ENCODE measurements at places on chromosomes 7 and 10.

- DNase-seq: no peak
Observed at GRCh38 chr10:102262744-102263370, 17.5 kb downstream of the GBF1 start.

DNA sequence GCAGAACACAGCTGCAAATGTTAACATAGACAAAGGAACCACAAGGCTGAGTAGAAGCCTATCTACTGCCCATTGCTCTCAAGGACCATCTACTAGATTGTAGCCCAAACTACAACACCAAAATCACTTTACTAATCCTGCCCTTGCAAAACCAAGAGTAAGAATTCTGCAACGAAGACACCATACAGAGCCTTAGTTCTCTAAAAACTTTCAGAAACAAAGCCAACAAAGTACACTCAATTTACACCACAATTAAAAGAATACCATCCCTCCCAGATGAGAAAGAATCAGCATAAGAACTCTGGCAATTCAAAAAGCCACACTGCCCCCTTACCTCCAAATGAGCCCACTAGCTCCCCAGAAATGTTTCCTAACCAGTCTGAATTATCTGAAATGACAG lies 294.3 kb downstream of the CTNNA3 start:
- DNase-seq: no peak

GRCh38 chr10:116026315-116026714 lies 246.7 kb downstream of the GFRA1 start:
- no peak for DNase-seq

GRCh38 chr7:92925876-92926696 lies 89.7 kb upstream of the CDK6 start:
- no peak for DNase-seq

DNA sequence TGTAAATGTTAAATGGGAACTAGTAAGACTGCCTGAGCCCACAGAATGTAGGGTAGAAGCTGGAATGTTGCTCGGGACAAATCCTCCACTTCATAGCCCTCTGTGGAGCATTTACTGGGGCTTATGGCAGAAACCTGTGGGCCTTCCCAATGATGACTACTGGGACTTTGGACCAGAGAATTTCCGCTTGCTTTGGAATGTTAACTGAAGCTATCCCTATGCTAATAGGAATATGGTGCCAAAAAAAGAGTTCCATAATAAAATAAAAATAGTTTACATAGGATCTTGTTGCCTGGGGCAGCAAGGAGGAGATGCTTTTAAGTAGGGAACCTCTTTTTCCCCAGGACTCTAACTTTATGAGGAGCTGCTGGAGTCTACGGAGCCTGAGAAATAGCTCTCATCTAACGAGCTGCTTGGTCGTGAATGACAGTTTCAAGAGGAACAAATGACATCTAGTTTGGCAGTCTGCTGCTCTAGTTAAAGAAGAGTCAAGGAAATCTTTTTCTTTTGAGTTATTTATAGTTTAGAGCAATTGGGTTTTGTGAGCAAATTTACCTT lies 5.7 kb upstream of the DYNC2I1 start:
- no peak for DNase-seq

DNA sequence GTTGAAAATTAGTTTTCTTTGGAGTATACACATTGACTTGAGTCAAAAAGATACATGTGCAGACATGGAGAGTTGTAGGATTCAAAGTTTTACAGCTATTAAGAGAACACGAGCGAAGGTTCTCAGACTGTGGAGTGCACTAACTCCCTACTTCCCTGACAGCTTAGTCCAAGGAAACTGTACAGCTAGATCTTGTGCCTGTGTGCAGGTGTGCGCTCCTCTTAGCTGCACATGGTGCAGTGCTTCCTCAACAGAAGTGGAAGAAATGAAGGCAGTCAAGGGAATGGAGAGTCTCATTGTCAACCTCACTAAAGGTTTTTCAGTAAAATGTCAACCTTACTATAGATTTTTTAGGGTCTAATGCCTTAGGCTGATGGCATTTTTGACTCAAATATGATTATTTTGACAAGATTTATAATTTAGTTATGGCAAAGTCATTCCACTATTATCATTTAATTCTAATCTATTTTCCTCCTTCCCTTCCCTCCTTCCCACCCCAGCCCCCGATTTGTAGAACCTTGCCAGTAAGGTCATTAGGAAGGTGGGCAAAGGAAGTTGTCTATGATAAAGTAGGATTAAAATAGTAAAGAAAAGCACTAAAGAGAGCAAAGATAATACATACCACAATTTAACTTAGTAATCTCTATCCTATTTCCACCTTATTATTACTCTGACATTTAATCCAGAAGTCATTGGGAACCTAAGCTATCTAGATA lies 13.6 kb downstream of the PDK4 start:
- no peak for DNase-seq

GRCh38 chr7:50367100-50367499 lies 62.6 kb downstream of the IKZF1 start:
- no peak for DNase-seq

- no peak for DNase-seq
Observed at GRCh38 chr7:131076711-131077181, 250.9 kb upstream of the MKLN1 start.

All from stimulated activated CD4-positive, alpha-beta T cell treated with anti-CD3 and anti-CD28 coated beads, Interleukin-4, amount 100 ng/mL, for 4 hours (primary cell).